Stimulated activated CD4-positive, alpha-beta T cell treated with anti-CD3 and anti-CD28 coated beads, Interleukin-15, amount 100 ng/mL, for 1 hour (primary cell): ENCODE measurements at places on chromosomes 4 and X.

DNA sequence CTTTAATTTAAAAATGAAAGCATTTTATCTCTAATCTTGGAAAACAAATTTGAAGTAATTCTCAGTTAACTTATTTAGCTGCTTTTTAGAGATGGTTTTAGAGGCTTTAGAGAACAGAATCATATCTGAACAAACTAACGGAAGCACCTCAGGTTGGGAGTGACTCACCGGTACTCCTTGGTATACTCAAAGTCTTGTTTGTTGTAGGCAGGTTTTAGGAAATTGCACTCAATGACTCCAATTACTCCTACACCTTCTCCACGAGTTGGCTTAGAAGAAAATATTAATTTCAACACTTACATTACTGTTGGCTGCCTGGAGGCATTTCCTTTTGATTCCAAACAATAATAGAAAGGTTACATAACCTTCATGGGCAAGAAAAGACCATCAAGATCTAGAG, 23.6 kb downstream of the MORC4 start:
- DNase-seq, result no peak

DNA sequence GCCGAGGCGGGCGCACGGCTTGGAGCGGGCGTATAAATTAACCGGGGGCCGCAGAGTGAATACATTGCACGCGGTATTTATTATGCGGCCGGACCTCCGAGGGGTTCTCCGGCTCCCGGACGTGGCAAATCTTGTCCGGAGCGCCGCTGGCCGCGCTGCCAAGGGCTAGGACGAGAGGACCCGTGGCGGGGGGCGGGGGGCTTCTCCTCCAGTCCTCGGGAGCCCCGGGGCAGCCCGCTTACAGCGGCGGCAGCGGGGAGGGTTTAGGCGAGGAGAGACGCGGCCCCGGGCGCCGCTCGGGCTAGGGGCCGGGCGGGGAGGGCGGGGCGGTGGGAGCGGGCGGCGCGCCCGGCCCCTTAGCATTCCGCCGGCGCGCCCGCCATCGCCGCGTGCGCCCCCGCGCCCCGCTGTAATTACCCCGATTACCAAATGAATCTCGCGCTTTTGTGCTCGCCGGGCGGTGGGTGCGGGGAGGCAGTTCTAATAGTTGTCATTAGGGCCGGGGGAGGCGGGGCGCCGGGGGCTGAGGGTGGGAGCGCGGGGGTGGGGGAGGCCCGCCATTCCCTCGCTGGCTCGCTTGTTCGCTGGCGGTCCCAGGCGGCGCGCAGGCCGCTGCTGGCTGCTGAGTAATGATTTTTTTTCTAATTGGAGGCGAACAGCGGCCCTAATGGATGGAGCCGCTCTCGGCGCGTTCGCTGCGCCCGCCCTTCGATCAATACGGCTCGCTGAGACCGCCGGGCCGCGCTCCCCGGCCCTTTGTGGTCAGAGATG, 276.6 kb downstream of the BCOR start:
- peak; percentile 40 for DNase-seq

GRCh38 chrX:16386126-16386525, 218.8 kb downstream of the MAGEB17 start:
- no peak for DNase-seq

- DNase-seq, result no peak
Measured at GRCh38 chr4:3010998-3011397, 47.6 kb downstream of the GRK4 start.

- no peak for DNase-seq
Measured at GRCh38 chrX:1273896-1274295, 5.3 kb downstream of the CSF2RA start.

- no peak for DNase-seq
Measured at GRCh38 chrX:3577551-3577950, 135.9 kb downstream of the PRKX start.

- DNase-seq, result no peak
Measured at GRCh38 chrX:44244008-44244407, 99.5 kb downstream of the EFHC2 start.

- no peak for DNase-seq
Measured at GRCh38 chr4:57114973-57115372, 4.8 kb upstream of the IGFBP7 start.

DNA sequence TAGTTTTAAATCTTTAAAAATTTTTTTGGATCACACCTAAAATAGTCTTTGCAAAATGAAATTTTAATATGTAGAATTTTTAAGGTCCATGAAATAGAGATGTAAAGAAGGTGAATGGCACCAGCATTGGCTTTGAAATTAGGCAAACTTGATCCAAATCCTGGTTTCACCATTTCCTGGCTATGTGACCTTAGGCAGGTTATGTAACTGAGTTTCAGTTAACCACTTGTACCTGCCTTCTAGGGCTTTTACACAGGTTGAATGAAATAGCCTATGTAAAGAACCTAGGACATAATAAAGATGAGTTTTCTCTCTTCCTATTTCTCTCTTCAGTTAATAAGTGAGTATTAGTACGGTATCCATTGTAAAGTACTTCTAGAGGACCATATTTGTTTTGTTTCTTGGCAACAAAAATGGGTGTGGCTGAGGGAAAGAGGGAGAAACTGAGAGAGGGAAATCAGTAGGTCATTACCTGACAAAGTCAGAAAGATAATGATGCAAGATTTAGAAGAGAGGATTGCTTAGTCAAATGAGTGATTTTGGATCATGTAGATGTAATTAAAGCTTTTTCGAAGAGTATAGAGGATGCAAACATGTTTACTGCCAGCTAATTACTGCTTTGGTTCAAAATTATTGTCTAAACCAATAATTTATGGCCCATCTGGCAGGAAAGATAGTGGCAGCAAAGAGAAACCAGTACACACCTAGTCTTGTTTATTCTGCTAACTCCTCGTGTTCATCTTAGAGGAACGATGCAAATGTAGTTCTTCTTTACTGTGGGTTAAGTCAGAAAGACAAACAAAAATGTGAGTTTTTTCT, 81.9 kb downstream of the PDLIM5 start:
- no peak for DNase-seq

- no peak for DNase-seq
Measured at GRCh38 chr4:6641971-6642320, 1.5 kb downstream of the MRFAP1 start.

DNA sequence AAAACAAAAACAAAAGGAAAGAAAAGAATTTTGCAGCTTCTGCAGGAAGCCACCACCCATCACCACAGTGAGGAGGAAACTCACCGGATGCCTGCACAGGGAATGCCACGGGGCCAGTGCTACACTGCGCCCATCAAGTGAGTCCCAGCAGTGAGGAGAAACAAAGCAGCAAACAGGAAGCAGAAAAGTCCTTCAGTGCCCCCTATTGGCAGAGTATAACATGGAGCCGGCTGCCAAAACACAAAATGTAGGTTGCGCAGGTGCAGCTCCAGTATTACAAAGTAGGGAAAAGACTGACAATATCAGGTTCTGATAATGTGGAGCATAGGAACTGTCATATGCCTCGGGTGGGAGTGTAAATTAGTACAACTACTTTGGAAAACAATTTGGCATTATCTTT, 23.3 kb upstream of the SCML2 start:
- no peak for DNase-seq

- DNase-seq, result no peak
Measured at GRCh38 chrX:46755671-46756070, 3.2 kb downstream of the SLC9A7 start.

DNA sequence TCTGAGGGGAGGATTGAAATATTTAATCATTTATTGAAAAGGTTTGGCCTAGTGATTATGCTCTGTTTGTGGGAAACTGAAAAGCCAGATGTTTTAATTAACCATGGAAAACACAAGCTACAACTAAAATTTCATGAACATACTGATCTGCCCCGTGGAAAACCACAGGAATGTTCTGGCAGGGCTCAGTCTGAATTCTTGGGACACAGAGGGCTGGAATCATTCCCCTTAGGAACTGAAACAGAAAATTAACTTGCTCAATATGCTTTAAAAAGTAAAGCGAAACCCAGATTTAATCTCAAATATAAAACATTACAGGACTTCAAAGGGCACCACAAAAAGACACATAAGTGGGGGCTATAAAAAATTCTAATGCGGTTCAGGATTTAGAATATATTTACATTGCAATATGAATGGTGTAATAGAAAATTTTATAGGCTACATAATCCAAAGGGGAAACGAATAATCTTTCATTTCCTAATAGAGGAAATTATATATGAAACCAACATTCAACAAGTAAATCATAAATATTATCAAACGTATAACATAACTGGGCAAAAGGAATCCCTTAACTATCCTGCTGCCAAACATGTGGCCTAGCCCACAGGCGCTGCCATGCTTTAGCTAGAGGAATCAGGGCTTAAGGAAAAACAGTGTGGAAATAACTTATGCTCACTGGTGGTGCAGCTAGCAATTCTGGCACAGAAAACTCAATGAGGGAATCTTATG, 70.9 kb downstream of the APBB2 start:
- no peak for DNase-seq

DNA sequence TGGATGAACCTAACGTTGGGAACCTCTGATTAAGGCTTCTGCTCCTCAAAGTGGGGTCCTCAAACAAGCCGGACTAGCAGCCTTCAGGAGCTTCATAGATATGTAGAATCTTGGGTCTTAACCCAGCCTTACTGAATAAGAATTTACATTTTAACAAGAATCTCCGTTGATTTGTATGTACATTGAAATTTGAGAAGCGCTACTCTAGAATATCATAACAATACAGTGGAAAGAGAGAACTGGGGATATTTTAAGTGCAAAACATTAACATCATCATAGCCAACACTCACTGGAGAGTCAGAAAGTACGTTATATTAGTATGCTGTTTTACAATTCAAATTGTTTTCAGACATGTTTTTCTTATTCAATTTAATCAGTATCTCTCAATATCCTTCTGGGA, 31.2 kb downstream of the ATXN3L start:
- DNase-seq, result no peak

- no peak for DNase-seq
Measured at GRCh38 chr4:27046851-27047250, 186.2 kb downstream of the STIM2 start.

GRCh38 chrX:107565015-107565414, 63.3 kb upstream of the PRPS1 start:
- no peak for DNase-seq

DNA sequence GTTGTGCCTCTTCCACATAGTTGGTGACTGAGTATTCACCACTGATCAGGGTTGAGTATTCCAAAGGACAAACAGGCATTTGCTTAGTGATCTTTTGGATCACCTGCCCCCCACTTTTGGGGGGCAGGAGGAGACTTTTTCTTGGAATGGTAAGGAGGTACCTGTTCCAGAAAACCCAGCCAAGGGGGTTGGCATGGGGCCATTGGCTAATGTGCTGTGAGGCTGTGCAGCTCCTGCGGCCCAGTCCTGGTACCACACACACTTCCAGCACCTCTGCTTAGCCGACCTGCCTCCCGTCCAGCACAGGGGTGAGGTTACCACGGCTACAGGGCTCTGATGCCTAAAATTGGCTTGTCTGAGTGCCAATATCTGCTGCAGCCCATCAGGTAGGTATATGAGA, 40.1 kb upstream of the MGST2 start:
- DNase-seq, result no peak

DNA sequence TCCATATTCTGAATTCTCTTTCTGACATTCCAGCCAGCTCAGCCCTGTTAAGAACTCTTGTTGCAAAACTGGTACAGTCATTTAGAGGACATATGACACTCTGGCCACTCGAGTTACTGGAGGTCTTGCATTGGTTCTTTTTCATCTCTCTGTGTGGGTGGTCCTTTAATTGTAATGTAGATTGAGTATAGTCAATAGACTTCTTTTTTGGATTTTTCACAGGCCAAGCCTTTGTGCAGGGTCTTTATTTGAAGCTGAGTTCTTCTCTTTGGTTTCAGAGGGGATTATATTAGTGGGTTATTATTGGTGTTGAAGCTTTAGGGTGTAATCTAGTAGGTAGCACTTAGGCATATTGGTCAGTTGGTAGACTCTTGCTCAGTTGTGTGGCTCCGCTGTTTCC, 118.0 kb upstream of the GIMD1 start:
- DNase-seq, result no peak

DNA sequence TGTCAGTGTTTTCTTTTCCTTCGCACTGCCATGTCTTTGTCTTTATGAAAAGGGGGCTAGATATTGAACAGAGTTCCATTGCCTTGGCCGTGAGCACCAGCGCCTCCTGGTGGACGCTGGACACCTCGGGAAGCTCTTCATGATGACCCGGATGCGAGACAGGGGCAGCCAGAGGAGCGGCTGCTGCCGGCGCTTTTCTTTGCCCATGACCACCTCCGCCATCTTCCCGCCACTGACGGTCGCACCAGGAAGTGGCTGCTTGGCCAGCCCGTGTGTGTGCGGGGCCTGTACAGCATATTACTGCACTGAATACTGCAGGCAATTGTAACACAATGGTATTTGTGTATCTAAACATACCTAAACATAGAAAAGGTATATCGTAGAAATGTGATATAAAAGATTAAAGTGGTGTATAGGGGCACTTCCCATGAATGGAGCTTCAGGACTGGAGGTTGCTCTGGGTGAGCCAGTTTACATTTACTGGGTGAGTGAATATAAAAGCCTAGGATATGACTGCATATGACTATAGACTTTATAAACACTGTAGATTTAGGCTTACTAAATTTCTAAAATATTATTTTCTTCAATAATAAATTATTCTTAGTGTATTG, 15.8 kb upstream of the GRIA2 start:
- DNase-seq, result no peak

DNA sequence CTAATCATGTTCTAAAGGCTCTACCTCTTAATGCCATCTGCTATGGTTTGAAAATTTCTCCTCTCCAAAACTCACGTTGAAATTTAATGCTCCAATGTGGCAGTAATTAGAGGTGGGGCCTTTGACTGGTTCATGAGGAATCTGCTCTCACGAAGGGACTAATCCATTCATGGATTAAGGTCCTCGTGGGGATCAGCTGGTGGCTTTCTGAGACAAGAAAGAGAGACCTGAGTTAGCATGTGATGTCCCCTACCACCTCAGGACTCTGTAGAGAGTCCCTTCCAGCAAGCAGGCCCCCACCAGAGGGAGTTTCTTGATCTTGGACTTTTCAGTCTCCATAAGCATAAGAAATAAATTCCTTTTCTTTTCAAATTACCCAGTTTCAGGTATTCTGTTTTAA, 65.3 kb downstream of the WDFY3 start:
- no peak for DNase-seq

DNA sequence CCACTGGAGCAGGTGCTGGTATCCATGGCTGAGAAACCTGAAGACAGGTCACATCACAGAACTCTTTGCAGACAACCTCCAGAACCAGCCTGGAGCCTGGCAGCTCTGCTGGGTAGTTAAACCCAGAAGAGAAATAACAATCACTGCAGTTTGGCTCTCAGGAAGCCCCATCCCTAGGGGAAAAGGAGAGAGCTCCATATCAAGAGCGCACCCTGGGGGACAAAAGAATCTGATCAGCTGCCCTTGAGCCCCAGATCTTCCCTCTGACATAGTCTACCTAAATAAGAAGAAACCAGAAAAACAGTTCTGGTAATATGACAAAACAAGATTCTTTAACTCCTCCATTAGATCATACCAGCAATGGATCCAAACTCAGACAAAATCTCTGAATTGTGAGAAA, 823.2 kb upstream of the FRG1 start:
- DNase-seq, result no peak

DNA sequence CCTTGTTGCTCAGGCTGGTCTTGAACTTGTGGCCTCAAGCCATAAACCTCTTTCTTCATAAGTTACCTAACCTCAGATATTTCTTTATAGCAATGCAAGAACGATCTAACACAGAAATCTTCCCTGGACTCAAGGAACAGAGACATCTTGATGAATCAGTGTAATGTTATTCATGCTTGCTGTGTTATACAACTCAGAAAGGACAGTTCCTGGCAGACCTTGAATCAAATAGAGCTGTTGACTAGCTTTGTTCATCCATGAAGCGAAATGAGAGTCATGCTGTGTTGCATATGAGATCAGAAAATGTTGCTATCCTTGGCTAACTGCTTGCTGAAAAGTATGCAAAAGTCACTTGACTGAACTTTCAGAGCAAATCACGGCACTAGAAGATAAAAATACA, 72.6 kb upstream of the ARHGAP24 start:
- DNase-seq, result no peak
